ENCODE measurements at places on chromosomes 4 and X.

- DNase-seq = no peak
Measured at GRCh38 chrX:114675365-114675764, 91.5 kb downstream of the HTR2C start.

- DNase-seq = no peak
Measured at GRCh38 chrX:40012039-40012867, 85.5 kb downstream of the BCOR start.

GRCh38 chrX:66042307-66043077 is 2.6 kb upstream of the VSIG4 start:
- DNase-seq = no peak

GRCh38 chrX:155056471-155056870 is 14.5 kb downstream of the CMC4 start:
- no peak for DNase-seq

- no peak for DNase-seq
Measured at GRCh38 chr4:8723222-8723980, 130.8 kb downstream of the CPZ start.

DNA sequence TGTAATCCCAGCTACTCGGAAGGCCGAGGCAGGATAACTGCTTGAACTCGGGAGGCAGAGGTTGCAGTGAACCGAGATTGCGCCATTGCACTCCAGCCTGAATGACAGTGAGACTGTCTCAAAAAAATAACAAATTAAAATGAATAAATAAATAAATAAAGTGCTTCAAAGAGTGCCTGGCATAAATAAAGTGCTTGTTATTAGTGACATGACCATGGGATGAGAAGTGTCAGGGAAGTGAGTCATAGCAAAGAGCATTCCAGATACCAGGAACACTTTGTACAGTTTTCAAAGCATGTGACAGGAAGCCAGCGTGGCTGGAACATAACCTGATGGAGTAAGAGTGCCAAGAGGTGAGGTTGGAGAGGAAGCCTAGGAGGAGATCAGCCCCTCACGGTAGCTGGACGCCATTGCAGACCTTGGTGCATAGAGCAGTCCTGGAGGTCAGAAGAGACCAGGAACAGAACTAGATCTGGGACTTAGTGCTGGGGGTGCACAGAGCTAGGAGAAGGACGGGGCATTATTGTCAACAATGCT is 6.0 kb upstream of the WDR13 start:
- no peak for DNase-seq

DNA sequence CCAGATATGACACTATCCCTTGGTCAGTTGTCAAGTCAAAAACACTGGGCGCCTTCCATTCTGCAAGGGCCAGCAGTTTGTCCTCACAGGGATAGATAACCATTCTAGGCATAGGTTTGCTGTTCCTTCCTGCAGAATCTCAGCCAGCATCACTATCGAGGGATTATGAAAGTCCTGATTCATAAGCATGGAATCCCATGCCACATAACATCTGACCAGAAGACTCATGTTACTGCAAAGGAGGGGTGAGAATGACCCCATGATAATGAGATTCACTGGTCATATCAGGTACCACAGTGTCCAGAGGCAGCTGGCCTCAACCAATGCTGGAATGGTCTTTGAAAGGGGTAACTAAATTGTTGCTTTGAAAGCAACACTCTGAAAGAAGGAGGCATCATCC is 84.7 kb downstream of the OTC start:
- no peak for DNase-seq
